ENCODE measurements at places on chromosomes 4 and X. TPM values are rescaled to one million over a fixed set of nuclear protein-coding genes. Genes with fewer than 3 reads are reported as not detected.

- no peaks in the 10 kb centered on the region for H3K4me1 ChIP-seq
- no peak overlapping the region for H3K4me3 ChIP-seq
- no peaks in the 10 kb centered on the region for H3K27me3 ChIP-seq
- peaks cover 10% of the 10 kb centered on the region for H3K36me3 ChIP-seq
- DNase-seq = no peak
These were observed 22.5 kb upstream of the GPR34 start for GRCh38 chrX:41666251-41666650.

The MED14 gene
- 33.8 TPM for total RNA-seq

The TBC1D1 gene
- 6.9 TPM for total RNA-seq

DNA sequence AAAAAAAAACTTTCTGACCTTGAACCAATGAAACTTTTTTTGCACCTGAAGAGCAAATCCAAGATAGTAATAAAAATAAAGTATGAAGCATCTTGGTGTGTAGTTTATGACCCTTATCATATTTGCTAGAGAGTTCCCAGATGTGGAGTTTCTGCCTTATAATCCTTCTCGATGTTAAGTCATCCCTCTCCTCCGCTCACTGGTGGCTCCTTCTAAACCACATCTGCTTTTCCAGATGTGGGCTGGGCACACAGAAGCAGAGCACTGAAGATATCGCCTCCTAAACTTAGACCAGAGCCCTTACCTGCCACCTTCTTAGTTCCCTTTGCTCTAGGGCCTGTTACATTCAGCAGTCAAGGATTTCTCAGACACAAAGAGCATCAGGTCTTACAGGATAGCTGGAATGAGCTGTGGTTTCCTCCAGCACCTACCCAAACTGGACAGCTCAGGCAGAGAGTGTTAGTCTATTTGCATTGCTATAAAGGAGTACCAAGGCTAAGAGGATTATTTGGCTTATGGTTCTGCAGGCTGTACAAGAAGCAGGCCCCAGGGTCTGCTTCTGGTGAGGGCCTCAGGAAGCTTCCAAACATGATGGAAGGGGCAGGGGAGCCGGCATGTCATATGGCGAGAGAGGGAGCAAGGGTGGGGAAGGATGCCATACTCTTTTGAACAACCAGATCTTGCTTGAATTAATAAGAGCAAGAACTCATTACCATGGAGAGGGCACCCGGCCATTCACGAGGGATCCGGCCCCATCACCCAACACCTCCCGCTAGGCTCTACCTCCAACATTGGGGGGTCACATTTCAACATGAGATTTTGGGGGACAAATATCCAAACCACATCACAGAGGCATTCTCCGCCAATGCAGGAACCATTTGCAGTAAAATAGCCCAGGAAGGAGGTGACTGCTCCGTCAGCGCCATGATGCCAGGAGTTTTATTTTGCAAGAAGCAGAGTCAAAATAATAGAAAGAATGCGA is 75.6 kb upstream of the HELT start:
- no peak overlapping the region for H3K27ac ChIP-seq
- DNase-seq = no peak
- H3K4me1 ChIP-seq = no peaks in the 10 kb centered on the region

- H3K27me3 ChIP-seq = no peaks in the 10 kb centered on the region
- no peak overlapping the region for H3K27ac ChIP-seq
- H3K36me3 ChIP-seq = no peaks in the 10 kb centered on the region
- DNase-seq = no peak
- H3K4me3 ChIP-seq = no peak overlapping the region
These were observed 235.1 kb upstream of the CPEB2 start for GRCh38 chr4:14767142-14767541.

- no peak for DNase-seq
- H3K36me3 ChIP-seq = no peaks in the 10 kb centered on the region
- H3K27me3 ChIP-seq = no peaks in the 10 kb centered on the region
- H3K4me1 ChIP-seq = no peaks in the 10 kb centered on the region
These were observed 843.4 kb downstream of the FSTL5 start for GRCh38 chr4:161320377-161320776.

DNA sequence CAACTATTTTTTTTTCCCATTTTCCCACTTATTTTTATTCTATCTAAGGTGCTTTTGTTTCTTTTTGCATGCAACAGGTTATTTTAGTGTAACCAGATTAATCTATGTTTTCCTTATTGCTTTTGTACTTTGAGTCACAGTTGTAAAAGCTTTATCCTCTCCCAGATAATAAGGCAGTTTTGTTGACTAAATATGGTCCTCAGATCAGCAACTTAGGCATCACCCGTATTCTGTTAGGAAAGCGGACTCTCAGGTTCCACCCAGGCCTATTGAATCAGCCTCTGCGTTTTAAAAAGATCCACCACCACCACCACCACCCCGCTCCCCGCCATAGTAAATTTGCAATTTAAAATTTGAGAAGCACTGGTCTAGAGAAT is 58.6 kb upstream of the USP9X start:
- H3K27ac ChIP-seq = no peak overlapping the region
- no peak overlapping the region for H3K4me3 ChIP-seq
- no peaks in the 10 kb centered on the region for H3K36me3 ChIP-seq

DNA sequence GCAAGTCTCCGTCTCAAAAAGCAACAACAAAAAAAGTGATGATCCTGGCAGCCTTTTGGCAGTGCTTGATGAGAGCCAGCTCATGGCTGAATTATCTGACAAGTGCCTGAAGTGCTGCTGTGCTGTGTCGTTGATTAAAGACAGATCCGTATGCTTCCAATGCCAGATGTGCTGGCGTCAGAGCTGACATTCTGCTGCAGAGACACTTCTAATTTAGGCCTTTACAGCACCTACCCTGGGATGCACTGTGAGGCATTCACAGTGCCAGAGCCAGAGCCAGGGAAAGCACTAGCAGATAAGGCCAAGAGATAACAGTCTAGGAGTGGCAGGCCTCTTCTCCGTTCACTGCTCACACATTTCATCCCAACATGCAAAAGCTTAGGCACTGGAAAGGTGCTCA is 995.5 kb downstream of the RAB28 start:
- H3K4me3 ChIP-seq = no peak overlapping the region
- no peak for DNase-seq
- H3K27me3 ChIP-seq = no peaks in the 10 kb centered on the region
- H3K36me3 ChIP-seq = no peaks in the 10 kb centered on the region
- H3K27ac ChIP-seq = no peak overlapping the region
- H3K4me1 ChIP-seq = no peaks in the 10 kb centered on the region

The SOD3 gene
- 10.7 TPM for total RNA-seq

DNA sequence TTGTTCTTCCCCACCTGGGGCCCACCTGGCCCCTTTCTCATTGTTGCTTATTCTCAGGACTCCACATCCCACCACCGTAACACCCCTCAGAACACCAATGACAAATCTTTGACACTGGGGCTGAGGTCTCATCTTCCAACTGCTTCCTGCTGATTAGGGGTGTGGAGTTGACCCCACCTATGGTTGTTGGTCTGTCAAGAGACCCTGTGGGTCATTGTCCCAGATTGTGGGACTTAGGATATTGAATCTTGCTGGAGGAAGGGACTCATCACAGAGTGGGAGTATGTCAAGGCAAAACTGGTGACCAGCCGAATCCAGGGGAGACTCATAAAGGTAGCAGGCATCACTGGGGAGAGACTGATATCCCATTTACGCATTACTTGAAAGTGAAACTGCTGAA is 140.2 kb upstream of the PLAC1 start:
- H3K27me3 ChIP-seq = no peaks in the 10 kb centered on the region
- peaks cover 7% of the 10 kb centered on the region for H3K36me3 ChIP-seq
- no peaks in the 10 kb centered on the region for H3K4me1 ChIP-seq
- no peak for DNase-seq
- no peak overlapping the region for H3K27ac ChIP-seq

- H3K27me3 ChIP-seq = no peaks in the 10 kb centered on the region
- H3K4me1 ChIP-seq = peaks cover 11% of the 10 kb centered on the region
- H3K36me3 ChIP-seq = no peaks in the 10 kb centered on the region
- H3K4me3 ChIP-seq = peak overlapping the region; percentile 28
- DNase-seq = no peak
These were observed 164.6 kb downstream of the PRKX start for GRCh38 chrX:3548765-3549391.

DNA sequence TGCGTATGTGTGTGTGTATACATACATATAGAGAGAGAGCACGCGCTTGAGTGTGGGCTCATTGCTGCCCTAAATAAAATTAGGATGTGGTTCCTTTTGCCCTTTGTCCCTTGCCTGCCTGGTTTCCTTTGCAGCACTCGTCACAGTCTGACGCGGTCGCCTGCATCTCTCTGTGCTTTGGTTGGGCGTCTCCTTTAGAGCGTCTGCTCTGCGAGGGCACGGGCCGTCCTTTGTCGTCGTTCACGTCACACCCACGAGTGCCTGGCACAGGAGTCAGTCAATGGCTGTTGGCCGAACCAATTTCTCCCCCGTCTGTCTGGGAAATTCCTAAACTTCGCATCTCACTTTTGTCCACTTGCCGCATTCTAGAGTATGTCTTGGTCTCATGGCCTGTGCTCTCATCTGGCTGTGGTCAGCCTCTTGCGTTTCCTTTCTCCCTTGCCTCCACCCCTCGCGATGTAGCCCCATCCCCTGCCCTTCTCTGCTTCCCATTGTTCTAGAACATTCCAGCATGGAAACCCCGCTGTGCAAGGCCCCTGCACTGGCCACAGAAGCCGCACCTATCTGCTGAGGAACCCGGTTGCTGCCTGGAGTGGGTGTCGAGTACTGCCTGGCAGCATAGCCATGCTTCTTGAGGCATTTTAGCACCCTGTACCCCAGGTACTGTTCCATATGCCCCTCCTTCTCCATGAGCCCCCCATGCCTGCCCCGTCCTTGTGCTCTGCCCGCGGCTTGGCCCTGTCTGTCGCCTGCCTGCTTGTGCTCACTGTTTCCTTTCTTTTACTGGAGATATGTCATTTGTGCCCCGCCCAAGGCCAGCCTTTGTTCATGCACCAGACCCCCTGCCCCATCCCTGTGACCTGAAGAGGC is 8.0 kb downstream of the MAEA start:
- no peak overlapping the region for H3K4me3 ChIP-seq
- peaks cover 7% of the 10 kb centered on the region for H3K36me3 ChIP-seq
- H3K4me1 ChIP-seq = peaks cover 21% of the 10 kb centered on the region
- H3K27ac ChIP-seq = no peak overlapping the region
- no peak for DNase-seq

The CLCN4 gene
- 3.1 TPM for total RNA-seq

- H3K4me1 ChIP-seq = peaks cover 59% of the 10 kb centered on the region
- H3K27me3 ChIP-seq = no peaks in the 10 kb centered on the region
- peak overlapping the region; percentile 81 for H3K4me3 ChIP-seq
- DNase-seq = no peak
These were observed 994 bp downstream of the GALNT7 start for GRCh38 chr4:173169428-173170181.

The ADH6 gene
- total RNA-seq = not detected

DNA sequence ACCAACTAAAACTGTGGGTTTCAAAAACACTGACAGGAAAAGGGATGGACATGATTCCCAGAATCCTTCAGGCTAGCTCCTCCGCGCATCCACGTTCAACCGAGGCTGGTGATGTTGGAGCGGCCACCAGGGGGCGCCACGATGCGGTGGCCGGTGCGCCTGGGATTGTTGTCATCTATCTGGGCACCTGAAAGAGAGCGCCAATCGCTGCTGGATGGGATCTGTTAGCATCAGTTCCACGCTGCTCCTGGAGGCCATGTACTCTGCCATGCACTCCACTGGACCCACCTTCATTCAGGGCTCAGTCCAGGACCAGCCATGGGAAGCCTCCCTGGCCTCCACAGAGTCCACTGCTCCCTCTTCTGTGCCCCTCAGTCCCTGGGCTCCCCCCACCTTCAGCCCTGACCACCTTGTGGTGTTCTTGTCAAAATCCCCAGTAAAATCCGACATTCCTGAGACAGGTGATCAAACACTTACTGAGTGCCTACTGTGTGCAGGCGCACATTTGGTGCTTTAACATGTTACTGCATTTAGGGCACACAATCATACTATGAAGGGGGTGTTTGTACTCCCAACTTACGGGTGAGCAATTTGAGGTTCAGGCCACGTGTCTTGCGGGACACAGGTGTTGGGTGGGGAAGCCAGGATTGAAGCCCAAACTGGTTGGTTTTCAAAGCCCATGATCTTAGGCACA is 71.1 kb downstream of the CRMP1 start:
- peaks cover 4% of the 10 kb centered on the region for H3K4me1 ChIP-seq
- no peaks in the 10 kb centered on the region for H3K27me3 ChIP-seq
- H3K27ac ChIP-seq = no peak overlapping the region
- no peak overlapping the region for H3K4me3 ChIP-seq

DNA sequence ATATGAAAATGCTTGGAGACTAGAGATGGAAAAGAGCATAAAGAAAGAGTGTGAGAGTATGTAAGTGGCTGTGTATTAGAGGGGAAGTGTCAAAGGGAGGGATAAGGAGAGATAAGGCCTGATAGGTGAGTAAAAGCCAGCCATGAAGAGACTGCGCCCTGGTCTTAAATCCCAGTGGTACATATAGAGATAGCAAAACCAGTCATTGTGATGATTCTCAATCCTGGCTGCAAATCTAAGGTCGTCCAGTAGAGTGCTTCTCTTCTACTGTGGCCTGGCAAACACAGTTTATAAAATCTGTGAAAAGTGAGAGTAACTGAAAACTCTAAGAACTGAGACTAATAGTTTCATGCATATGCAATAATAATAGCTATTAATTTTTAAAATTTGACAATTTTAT is 86.9 kb downstream of the MAB21L2 start:
- no peak overlapping the region for H3K4me3 ChIP-seq
- no peak overlapping the region for H3K27ac ChIP-seq

The GABRG1 gene
- not detected for total RNA-seq

- H3K27me3 ChIP-seq = no peaks in the 10 kb centered on the region
- no peak overlapping the region for H3K27ac ChIP-seq
- peaks cover 8% of the 10 kb centered on the region for H3K4me1 ChIP-seq
- no peak overlapping the region for H3K4me3 ChIP-seq
These were observed 2.6 kb downstream of the LHFPL1 start for GRCh38 chrX:112677167-112677566.

DNA sequence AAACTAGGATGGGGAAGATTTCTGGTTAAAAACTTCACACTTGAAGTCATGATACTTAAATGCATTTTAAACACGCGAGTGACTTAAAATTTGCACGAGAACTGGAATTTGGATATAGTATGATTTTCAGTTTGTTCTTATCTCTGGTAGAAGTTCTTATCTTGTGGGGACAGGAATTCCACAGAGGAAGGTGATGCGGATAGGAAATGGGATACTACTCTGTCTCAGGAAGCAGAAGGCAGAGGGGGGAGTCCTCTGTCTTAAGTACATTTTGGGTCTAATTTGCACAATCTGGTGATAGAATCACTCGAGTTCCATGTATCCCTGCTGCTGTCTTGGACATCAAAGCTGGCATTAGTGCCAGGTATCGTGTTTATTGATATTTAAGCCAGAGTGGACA is 53.3 kb downstream of the TLL1 start:
- H3K36me3 ChIP-seq = no peaks in the 10 kb centered on the region
- H3K4me3 ChIP-seq = no peak overlapping the region
- no peaks in the 10 kb centered on the region for H3K4me1 ChIP-seq
- no peak overlapping the region for H3K27ac ChIP-seq

The NSUN7 gene
- total RNA-seq = 4.2 TPM

All from esophagus squamous epithelium (tissue), 5 donors.